ENCODE measurements at places on chromosomes 3 and 15. TPM values are rescaled to one million over a fixed set of nuclear protein-coding genes. Genes with fewer than 3 reads are reported as not detected.

Gene RYR3
- not detected for total RNA-seq

DNA sequence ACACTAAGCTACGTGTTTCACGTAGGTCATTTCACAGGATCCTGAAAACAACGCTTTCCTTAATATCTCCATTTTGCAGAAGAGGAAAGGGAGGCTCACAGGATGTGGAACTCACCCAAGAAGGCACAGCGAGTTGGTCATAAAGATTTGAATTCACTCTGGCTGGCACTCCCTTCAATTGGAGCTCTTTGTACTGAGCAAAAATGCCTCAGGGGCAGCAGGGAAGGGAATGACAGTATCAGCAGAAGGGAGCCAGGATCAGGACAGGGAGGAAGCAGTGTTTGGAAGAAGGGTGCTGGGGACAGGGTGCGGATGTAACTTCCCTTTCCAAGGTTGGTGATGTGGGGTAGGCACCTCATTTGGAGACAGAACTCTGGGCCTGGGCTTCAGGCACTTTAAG, 1.1 kb upstream of the ST6GAL1 start:
- DNase-seq, result no peak

Gene CPNE9
- total RNA-seq, result 0.29 TPM

- DNase-seq, result no peak
These were observed 16.8 kb downstream of the HACD2 start for GRCh38 chr3:123568034-123568433.

DNA sequence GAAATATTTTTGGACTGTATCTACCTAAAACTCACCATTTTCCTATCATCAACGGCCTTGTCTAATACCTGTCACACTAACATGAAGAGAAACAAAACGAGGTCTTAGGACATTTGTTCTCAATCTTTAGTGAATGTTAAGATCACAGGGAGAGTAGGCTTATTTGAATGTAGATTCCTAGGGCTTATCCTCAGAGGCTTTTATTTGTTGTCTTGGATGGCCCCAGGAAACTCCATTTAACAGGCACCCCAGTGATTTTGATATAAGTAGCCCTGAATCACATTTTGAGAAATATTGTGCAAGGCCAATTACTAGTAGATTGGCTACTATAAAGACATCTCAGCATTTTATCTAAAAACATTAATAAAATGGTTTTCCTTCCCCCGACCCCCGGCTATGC, 367.4 kb downstream of the GAP43 start:
- no peak for DNase-seq

- DNase-seq, result no peak
These were observed 3.0 kb upstream of the PPP1R2 start for GRCh38 chr3:195546130-195546560.

DNA sequence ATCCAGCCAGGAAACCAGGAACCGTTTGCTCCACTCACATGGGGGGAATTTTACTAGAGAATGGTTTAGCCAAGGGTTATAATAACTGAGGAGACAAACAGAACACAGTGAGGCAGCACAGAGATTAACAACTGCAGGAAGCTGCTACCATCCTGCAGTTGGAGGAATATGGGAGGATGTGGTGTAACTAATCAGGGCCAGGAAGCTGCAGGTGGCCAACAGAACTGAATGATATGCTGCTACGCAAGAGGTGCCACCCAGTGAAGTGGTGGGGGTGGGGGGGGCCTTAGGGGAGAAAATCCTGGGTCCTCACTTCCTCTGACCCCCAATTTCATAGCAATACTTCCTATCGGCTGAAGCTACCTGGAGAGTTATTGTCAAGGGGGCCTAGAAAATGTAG, 306.4 kb upstream of the STT3B start:
- no peak for DNase-seq

- no peak for DNase-seq
These were observed 57.8 kb upstream of the BOC start for GRCh38 chr3:113153499-113154107.

DNA sequence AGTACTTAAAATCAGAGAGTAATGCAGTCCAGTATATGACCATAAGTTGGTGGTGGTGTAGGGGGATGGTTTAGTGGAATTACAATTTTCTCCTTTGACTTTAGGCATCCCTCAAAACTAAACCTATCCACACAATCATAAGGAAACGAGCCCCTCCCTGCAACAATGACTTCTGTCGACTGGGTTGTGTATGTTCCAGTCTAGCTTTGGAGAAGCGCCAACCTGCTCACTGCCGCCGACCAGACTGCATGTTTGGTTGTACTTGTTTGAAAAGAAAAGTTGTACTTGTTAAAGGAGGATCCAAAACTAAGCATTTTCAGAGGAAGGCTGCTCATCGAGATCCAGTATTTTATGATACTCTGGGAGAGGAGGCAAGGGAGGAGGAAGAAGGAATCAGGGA, 52.8 kb downstream of the MGA start:
- no peak for DNase-seq

Gene TMOD2
- 2.6 TPM for total RNA-seq

DNA sequence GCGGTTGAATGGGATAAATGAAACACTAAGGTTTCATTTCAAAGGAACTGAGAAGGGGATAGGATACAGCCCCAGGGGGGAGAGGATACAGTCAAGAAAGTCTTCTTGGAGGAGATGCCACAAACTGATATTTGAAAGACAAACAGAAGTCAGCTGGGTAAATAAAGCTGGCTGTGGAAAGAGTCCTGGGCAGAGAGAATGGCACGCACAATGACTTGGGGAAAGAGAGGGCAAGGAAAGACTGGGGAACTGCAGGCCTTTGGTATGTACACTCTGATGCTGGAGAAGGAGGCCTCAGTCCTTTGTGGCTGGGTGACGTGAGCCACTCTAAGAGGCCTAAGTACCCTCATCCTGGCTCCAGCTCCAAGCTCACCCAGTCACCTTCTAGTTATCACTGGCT, 45.2 kb upstream of the LMCD1 start:
- DNase-seq, result no peak

DNA sequence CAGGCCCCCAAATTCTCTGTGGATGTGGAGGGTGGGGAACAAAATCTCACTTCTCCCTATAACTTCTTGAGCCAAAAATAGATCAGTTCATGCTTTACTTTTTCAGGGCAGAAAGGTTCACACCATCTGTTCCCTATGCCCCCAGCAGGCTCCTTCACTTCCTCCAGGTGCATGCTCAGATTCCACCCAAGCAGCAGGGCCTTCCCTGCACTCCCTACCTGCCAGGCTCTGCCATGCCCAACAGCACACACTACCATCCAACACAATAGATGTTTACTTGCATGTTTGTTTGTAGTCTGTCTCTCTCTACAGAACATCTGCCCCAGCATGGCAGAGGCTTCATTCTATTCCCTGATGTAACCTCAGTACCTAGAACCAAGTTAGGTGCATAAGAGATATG, 43.3 kb downstream of the GABRB3 start:
- no peak for DNase-seq

DNA sequence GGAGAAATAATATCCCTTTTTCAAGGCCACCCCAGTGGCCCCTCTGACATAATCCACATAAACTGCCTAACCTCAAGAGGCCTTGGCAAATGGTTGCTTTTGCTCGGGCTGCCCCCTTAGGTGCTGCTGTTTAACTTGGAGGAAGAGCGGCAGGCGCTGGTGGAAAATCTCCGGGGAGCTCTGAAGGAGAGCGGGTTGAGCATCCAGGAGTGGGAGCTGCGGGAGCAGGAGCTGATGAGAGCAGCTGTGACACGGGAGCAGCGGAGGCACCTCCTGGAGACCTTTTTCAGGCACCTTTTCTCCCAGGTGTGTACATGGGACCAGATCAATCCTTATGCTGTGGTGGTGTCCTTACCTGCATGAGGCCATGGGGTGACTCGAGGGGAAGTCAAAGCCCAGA, 15.0 kb downstream of the DUOX1 start:
- DNase-seq, result no peak

GRCh38 chr3:131031660-131032059, 5.0 kb downstream of the NEK11 start:
- no peak for DNase-seq

- DNase-seq, result no peak
These were observed 289.1 kb upstream of the ZNF385D start for GRCh38 chr3:22040150-22040549.

Gene TTLL13
- total RNA-seq, result 0.36 TPM

GRCh38 chr3:43001094-43001553, 22.0 kb downstream of the GASK1A start:
- no peak for DNase-seq

DNA sequence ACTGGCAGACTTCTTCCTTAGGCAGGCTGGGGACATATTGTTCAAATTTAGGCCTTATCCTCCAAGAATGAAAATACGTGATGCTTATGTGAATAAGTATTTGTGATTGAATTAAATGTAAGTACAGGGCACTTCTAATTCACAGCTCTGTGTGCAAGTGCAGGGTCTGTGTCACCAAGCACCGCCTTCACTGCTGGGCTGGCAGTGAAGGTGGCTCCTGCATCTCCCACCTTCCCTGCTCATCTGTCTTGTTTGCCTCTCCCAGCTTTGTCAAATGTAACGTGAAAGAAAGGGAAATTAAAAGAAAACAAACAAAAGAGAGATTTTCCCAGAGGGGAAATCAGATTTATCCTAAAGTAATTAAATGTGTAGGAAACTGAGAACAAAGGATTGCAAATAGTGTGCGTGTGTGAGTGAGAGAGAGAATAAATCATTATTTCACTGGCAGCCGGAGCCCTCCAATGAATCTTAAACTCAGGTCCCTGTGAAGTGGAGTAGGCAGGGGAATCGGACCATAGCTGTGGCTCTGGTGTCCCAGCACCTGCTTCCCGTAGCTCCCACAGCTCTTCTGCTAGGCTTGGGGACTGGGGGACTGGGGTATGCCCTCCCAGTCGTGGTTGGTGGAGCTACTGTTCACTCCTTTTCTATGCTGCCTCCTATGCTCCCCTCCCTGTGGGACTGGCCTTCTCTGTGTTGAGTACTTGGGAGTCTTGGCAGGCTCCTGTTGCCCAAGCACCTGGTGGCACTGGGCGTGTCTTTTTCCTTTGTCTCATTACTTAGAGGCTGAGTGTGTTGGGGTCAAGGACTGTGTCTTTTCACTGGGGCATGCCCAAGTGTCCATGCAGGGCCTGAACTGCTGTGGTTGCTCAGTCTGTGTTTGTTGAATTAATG, 222.2 kb downstream of the EPHB1 start:
- no peak for DNase-seq

DNA sequence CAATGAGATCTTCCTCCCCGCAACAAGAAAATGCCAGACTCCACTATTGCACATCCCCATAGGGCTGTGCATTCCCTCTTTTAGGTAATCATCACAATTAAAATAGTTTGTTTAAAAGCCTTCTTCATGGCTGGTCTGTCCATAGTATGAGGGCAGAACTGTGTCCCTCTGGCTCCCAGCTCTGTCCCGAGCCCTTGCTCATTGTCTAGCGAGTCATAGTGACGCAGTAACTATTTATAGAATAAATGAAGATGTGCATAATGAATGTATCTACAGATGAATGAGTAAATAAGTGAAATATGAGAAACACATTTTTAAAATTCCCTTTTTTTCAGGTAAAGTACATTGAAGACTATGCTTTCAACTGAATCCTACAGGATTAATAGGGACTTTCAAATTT, 128.4 kb upstream of the TMC3 start:
- no peak for DNase-seq

DNA sequence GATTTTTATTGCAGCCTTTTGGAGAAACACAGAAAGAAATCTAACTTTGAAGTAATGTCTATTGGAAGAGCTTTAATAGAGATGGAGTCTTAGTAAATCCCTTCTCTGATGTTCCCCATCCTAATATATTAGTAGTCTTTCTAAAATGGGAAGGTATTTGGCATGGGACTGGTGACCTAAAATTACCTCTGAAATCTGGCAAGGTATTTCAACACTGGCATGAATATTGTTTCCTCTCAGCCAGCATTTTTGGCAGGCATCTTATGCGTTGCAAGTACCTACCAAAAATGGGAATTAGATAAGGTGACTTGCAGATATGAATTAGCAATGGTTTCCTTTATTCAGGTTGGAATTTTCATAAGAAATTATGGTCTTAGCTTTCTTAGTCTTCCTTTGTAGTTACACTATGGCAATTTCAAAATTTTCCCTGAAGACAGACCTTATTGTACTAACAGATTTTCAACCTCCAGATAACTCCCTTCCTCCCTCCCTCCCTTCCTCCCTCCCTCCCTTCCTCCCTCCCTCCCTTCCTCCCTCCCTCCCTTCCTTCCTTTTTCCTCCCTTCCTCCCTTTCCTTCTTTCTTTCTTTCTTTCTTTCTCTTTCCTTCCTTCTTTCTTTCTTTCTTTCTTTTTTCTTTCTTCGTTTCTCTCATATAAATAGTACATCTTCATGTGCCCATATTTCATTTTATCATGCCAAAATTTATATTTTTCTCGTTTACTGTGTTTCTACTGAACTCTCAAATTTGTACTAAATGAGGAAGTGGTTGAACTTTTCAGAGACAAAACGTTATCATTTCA, 168.2 kb upstream of the KCNMB2 start:
- DNase-seq, result no peak

Gene C3orf49
- not detected for total RNA-seq

GRCh38 chr15:34084086-34084485, 17.6 kb downstream of the EMC7 start:
- DNase-seq, result no peak

- DNase-seq, result no peak
These were observed 37.9 kb downstream of the MYO5C start for GRCh38 chr15:52257734-52258062.

DNA sequence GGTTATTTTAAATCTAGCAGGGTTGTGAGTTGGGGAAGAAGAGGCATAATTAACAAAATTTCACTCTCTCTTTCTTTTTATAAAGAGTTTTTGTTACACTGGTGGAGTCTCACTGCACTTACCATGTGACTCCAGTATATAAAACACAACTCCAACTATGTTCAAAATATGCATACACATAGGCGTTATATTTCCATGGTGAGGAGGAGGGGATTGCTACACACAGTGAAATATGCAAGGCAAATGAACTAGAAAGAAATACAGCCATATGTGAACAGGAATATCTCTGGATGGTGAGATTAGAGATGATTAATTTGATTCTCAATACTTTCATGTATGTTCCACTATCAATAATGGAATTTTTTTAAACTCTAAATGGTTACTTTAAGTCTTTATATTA, 385.0 kb downstream of the MAGI1 start:
- no peak for DNase-seq

Measured in natural killer cell treated with Interleukin-12 subunit alpha and Interleukin-12 subunit beta and Interleukin-15 and Interleukin-18, amount 100 ng/mL, for 72 hours (primary cell).